ENCODE measurements at places on chromosomes 12 and 14.

DNA sequence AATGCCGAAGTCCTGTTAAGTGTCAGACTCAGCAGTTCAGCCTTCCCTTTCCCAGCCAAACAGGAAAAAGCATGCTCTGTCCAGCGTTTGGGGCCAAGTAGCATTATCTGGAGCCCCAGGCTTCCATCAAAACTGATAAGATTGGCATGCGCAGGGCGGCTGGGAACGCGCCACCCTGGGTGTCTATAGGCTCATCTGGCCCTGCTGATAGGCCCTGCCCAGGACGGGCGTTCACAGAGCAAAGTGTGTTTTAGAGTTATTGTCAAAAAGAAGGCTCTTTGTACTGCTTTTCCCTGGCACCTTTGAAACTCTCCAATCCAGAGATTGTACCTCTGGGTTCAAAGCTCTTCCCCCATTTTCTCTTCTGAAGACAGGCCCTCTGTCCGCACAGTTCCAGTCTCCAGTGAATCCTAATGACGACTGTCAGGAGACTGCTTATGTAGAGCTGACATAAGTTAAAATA lies at the start of gene ART4:
Gene ART4, minus strand, starts transcription at position 102 of the 463 bp plus-strand sequence. CDS start 413 bp downstream, outside the sequence.
- DNase-seq, result no peak

GRCh38 chr12:42792265-42792664 lies 202.7 kb upstream of the PRICKLE1 start:
- no peak for DNase-seq

DNA sequence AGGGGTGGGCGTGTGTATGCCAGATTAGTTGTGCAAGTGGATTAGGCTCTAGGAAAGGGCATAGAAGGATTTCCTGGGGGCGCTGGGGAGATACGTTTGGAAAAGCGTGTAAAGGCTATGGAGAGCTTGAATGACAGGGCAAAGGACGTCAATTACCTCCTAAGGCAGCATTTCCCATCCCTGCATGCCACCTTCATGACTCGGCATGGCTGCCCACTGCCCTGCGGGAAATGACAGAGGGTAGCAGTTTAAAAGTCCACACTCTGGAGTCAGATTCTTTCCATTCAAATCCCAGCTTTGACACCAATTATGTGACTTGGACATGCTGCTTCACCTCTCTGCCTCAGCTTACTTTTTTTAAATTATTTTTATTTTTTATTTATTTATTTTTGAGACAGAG lies 14.8 kb upstream of the TMEM229B start:
- DNase-seq, result no peak

DNA sequence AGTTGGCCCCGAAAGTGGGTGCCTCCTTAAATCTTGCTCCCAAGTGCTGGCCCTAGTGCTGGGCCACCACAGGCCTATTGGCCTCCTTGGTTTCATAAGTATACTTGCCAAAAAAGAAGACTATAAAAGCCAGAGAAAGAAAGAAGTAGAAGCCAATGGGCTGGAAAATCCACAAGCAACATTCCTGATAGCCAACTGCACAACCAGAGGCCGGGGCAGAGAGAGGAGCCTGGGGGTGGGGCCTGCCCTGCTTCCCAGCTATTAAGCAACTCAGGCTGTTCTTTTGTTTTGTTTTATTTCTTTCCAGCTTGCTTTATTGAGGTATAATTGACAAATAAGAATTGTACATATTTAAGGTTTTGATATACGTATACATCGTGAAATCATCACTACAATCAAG lies 177.2 kb upstream of the NTF3 start:
- DNase-seq, result no peak

DNA sequence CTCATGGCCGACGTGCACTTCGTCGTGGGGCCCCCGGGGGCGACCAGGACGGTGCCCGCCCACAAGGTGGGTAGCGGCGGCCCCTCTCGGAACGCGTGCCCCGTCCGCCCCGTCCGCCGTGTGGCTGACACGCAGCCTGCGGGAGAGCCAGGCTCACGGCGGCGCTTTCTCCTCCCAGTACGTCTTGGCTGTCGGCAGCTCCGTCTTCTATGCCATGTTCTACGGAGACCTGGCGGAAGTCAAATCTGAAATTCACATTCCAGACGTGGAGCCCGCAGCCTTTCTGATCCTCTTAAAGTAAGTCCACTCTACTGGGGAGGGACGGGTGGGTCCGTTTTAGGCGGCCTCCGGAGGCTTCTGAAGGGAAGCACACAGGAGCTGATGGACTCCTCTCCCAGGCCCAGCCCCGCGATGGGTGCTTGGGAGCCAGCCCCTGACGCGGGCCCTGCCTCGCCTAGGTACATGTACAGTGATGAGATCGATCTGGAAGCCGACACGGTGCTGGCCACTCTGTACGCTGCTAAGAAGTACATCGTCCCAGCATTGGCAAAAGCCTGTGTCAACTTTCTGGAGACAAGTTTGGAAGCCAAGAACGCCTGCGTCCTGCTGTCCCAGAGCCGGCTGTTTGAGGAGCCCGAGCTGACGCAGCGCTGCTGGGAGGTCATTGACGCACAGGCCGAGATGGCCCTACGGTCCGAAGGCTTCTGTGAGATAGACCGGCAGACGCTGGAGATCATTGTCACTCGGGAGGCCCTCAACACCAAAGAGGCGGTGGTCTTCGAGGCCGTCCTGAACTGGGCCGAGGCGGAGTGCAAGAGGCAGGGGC lies 1.1 kb downstream of the BTBD6 start:
- no peak for DNase-seq

DNA sequence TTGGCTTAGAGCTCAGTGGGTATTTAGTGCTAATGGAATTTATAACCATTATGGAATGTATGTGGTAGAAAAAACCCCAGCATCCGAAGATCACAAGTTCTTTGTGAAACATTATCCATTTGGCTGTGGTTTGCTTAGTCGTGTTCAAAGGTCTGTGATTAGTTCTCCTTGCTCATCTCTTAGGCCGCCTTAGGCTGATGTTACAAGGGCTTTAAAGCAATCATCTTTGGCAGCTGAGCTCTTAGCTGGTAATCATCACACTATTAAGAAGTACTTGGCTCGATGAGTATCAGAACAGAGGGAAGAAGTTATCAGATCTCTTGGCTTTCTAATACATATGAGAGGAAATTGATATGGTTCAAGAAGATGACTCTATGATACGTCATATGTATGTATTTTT lies 124.1 kb upstream of the E2F7 start:
- peak; percentile 60 for DNase-seq

DNA sequence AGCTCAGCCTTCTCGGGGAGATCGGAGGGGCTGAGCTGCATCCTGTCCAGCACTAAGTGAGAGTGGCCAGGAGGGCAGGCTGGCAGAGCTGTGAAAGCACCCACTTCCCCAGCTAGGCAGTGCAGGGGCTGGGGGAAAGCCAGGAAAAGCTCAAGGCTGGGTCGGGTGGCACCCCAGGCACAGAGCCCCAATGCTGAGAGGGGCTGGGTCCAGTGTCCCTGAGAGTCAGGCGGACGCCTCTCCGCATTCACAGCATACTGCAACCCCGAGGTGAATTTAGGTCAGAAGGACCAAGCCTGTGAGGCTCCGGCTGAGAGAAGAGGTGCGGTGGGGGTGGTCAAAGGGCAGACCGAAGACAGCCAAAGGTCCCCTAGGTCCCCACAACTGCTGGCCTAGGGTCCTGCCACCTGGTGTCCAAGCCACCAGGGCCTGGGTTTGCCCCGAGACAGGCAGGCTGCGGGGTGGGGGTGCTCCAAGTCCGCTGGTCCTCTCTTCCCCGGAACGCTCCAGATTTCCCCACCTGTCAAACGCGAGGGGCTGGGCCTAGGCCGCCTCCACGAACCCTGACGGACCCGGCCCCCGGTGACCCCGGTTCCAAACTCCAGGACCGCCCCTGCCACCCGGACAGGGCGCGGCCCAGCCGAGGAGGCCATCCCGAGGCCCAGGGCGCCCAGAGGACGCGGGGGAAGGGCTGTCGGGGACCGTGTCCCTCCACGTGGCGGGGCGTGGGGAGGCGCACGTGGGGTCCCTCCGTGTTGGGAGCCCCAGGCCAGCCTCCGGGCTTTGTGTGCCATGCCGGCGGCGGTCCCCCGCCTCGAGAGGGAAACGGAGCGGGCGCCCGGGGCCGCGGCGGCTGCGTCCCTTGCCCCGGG lies 527 bp downstream of the CAMKK2 start:
- DNase-seq, result no peak

- no peak for DNase-seq
Observed at GRCh38 chr12:85695097-85695715, 141.0 kb downstream of the RASSF9 start.

GRCh38 chr12:113852264-113852663 lies 113.9 kb downstream of the RBM19 start:
- no peak for DNase-seq

- DNase-seq, result no peak
Observed at GRCh38 chr12:34398366-34398705, 376.0 kb downstream of the ALG10 start.

GRCh38 chr14:24692382-24693352 lies 58.7 kb upstream of the GZMB start:
- no peak for DNase-seq

- DNase-seq, result no peak
Observed at GRCh38 chr14:103057028-103057371, 349 bp downstream of the CDC42BPB start.

- no peak for DNase-seq
Observed at GRCh38 chr12:1357711-1358110, 236.7 kb downstream of the FBXL14 start.

DNA sequence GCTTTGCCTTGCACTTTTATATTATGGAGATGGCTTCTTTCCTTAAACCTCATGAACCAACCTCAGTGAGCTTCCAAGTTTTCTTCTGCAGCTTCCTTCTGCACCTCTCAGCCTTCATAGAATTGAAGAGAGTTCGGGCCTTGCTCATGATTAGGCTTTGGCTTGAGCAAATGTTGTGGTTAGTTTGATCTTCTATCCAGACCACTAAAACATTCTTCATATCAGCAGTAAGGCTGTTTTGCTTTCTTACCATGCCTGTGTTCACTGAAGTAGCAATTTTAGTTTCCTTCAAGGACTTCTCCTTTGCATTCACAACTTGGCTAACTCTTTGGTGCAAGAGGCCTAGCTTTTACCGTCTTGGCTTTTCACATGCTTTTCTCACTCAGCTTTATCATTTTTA lies 125.4 kb downstream of the SNAPC1 start:
- no peak for DNase-seq

- no peak for DNase-seq
Observed at GRCh38 chr12:71195338-71195896, 37.6 kb upstream of the TSPAN8 start.

DNA sequence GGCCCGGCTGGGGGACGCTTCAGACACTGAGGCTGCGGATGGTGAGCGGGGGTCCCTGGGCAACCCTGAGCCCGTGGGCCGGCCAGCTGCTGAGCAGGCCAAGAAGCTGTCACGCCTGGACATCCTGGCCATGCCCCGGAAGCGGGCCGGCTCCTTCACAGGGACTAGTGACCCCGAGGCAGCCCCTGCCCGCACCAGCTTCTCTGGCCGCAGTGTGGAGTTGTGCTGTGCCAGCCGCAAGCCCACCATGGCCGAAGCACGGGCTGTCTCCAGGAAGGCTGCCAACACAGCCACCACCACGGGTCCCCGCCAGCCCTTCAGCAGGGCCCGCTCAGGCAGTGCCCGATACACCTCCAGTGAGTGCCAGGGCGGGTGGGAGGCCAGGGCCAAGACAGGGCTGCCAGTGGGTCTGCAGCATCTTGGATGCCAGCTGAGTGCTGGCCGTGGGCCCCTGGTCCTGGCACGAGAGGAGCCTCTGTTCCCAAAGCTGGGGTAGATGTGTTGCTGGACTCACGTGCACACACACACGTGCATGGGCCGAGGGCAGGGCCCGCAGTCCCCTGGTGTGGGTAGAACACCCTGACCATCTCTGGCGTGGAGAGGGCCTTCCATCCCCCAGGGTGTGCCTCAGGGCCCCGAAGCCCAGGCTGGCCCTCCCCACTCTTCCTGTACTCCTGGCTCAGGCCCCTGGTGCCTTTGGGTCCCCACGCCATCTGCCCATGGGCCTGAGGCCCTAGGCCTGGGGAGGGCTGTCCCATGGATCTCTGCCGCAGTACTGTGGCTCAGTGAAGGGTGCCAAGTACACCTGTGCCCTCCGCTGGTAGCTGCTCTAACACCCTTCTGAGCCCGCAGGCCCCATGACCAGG lies 22.8 kb downstream of the CEP170B start:
- DNase-seq, result no peak

DNA sequence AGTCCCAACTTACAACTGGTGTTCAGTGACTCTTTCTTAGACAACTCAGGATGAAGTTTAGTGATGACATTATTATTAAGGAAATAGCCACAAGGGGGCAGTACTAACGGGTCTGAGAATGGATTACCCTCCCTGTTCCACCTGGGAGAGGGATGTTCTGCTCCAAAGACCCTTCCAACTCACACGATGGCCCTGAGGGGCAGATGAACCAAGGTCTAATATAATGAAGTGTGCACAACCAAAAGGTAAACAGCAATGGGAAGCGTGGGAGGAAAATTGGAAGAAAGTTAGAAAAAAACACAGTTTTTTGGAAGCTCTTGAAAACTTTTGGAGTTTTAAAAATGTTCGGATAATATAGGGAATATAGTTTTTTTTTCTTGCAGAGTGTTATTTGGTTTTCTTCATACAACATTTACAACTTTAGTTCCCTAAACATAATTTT lies 24.0 kb downstream of the FGF6 start:
- peak; percentile 3 for DNase-seq

Measured in GM04504 (cell line).